AG08395 (cell line): ENCODE measurements at places on chromosomes 7 and 10.
A peak's percentile ranks its signal among the peaks of the same experiment; 100 is the strongest.

GRCh38 chr7:5237286-5237685 is 45.5 kb upstream of the SLC29A4 start:
- peak; percentile 67 for DNase-seq

DNA sequence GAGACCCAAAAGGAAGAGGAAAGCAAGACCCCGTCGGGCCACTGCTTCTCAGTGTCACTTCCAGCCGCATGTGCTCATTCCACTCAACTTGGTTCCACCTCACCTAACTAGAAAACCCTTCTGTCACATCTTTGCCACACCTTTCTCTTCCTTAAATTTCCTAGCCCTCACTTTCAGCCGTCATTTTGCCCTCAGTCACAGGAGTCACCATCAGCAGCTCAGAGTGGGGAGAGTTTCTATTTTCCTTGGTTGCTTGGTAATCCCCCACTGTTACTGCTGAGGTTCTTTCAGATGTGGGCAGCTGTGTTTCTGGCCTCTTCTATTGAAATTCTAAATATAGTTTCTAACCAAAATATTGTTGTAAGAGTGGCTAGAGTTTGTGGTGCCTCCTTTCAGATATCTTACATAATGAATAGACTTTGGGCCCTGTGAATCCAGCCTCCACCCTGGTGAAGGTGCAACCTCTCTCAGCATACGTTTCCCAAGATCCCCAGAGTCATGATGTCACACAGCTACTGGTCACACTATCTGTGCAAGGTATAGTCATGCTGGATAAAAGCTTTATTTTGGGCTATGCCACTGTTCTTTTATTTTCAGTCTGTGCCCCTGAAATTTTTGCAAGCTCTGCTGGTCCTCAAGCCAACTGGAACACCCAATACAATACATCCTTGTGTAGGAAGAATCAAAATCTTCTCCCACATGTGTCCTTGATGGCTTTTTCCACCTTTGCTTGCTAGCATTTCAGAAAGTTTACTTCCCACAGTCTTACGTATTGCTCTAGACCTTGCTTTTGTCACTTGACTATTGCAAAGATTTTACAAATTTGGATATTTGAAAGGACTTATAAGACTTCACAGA is 9.2 kb downstream of the AGBL3 start:
- DNase-seq: no peak

DNA sequence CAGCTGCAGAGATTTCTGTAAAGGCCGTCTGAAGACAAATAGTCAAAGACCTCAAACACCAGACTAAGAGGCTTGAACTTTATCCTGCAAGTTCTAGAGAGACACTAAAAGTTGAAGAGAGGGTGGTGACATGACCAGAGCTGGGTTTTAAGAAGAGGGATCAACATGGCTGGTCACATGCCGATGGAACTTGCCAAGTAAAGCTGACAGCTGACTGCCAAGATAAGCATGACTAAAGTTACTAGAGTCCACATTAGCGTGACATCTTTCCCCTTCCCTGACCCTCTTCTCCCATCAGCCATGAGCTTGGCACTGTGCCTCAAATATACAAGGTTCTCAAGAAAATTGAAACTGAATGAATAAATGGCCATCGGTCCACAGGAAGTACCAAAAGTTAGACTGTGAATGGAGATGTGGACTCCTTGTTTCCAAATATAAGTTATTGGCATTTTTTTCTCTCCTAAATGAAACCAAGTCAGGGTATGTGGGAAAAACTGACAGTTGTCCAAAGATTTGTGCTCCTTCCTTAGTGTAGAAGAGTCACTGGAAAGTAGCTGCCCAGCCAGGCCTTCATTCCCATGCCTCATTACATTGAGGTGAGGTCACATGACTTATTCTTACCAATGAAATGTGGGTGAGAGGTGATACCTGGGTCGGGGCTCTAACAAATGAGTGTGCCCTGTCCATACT is 24.5 kb downstream of the XPNPEP1 start:
- no peak for DNase-seq

- DNase-seq: no peak
Measured at GRCh38 chr7:2982831-2983230, 60.8 kb downstream of the CARD11 start.

GRCh38 chr7:152015600-152015999 is 9.9 kb upstream of the GALNT11 start:
- no peak for DNase-seq

DNA sequence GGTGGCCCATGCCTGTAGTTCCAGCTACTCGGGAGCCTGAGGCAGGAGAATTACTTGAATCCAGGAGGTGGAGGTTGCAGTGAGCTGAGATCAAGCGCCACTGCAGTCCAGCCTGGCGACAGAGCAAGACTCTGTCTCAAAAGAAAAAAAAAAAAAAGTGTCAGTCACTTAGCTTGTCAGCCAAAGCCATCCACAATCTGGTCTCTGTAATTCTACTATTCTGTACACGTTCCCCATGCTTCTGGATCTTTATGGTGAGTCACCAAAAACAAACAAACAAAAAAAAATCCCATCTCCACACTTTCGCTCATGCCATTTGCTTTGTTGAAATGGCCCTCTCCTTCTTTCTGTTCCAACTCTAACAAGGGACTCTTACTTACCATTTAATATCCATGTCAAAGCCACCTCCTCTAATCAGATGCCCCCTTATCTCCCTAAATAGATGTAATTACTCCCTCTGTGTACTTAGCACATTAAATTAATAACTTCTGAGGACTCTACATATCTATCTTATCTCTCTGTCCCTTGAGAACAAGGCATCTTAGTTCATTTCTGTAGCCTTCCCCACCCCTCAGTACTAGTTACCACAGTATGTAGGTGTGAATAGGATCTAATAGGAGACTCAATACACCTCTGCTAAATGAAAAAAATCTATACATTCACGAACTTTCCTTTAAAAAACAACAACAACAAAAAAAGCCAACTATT is 128.4 kb downstream of the ELMO1 start:
- no peak for DNase-seq

DNA sequence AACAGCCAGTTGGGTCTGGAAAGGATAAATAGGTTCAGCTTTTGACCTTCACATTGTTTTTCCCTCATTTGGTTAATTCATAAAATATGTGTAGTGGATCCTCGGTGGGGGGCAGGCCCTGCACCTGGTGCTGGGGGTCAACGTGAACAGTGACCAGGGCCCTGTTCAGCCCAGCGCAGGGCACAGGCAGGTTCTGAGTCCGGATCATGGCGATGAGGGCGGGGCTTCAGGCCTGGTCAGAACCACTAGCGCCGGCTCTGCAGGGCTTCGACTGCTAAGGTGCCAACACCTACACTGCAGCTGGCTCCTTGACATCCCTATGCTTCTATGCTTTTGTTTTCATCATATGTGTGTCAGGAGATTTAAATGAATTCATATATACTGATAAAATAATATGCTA is 177.7 kb downstream of the CXCL12 start:
- DNase-seq: no peak

DNA sequence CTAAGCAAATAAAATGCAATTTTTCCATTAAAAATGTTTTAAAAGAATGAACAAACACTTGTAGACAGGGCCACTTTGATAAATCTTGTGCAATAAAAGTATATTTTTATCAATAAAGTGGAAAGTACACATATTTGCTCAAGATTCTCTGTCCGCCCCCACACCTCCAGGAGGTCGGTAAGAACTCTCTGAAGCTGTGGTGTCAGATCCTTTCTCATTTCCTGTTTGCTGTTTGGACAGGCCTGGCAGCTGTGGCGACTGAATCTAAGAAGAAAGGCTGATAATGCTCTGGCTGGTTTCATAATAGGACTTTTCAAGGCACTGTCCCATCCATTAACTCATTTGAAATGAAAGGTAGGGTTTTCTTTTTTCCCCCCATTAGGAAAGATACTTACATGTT is 15.3 kb upstream of the ASB4 start:
- no peak for DNase-seq

- DNase-seq: no peak
Measured at GRCh38 chr10:11553773-11554381, 57.6 kb downstream of the USP6NL start.
